ENCODE measurements at places on chromosomes 1 and 21.

GRCh38 chr1:9373619-9374018, 80.9 kb downstream of the SPSB1 start:
- DNase-seq, result no peak

DNA sequence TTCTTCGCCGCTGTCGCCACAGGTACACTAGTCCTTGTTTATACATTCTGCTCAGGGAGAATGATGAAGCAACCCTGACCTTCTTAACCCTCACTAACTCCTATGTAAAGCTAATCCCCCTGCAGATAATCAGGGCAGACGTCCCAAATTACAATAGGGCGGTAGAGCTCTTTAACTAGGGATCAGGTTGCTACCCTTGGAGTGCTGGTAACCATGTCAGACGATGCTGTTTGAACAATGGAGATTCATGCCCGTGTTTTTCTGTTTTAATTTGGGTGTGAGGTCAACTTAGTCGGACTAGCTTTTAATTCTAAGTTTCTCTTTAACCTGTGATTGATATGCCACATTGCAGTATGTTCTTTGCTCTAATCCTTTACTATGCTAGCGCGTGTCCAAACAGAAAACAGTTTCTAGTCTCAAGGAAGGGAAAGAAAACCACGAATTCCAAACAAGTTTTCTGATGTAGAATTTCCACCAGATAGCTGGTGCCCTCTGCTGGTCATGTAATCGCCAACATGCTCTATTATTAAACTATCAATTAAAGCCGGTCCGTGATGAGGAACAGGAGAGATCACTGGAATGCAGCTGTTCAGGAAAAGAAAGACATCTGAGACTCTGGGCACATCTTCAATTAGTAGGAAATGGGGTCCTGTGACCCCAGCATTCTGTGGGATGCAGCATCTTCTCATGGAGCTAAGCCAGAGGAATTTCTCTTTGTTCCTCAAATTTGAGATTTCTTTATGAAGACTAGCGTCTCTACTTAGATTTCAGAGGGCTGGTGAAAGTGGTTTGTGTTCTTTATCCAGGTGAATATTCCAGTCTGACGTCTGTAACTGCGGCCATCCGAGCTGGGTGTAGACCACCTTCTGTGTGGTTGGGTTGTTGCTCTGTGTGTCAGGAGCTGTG, 18.3 kb upstream of the VAMP3 start:
- peak; percentile 81 for DNase-seq

DNA sequence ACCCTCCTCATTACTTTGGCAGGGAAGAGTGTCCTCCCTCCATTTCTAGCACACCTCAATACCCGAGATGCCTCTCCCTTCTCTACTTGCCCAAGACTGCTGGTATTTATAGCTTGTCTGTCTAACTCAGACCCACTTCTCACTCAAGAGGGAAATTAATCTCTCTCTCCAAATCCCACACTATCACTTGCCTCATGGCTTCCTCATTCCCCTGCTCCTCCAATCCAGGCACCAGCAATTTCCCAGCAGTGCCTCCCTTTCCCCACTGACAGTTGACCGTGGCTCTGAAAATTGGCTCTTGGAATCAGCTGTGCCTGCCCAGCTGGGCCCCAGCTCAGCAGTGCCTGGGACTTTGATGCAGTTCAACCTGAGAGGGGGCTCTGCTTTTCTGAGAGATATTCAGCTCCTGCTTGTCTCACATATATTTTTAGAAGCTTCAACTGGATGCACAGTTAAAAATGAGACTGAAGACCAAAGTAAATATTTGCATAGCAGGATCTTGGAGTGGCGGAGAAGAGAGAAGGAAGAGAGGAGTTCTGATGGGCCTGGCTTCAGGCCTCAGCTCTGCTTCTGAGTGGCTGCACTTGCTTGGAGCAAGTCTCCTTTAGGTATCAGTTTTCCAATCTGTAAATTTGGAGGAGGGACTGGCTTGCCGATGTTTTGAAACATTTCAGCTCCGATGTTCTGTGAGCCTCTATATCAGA, 81.1 kb upstream of the SPATA6 start:
- DNase-seq, result no peak

- DNase-seq, result no peak
Measured at GRCh38 chr1:32263744-32264143, 12.7 kb downstream of the LCK start.

DNA sequence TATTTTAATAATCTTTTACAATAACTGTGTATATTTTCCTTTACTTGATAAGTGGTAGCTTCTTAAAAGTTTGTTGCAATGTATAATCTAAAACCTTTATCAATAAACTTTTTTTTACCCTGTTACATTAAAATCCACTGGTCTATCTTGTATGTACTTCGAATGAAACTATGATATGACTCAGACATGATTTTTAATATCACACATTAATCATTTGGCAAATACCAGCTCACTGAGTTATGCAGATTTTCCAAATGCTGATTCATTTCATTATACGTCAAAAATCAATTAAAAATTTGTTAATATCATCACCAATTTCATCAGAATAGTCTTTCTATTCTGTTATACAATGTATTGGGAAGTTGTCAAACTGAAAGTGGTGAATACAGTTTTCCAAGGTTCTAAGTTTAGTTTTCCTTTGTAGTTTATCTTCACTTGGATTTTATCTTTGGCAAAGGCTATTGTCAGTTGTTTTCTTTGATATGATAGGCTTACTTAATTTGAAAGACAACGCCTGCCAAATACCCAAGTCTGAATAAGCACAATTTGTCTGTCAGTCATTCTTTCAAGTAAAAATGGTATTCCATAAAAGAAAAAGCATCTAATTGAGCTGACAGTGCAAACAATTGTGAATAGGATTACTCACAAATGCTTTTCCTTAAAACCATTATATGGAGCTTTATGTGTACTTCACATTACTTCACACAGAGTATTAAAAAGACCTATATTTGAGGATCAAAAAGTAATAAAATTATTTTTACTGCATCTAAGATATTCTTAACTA, 127.0 kb downstream of the NME7 start:
- DNase-seq, result peak; percentile 53

GRCh38 chr1:188462837-188463236, 1634.1 kb downstream of the PLA2G4A start:
- DNase-seq, result no peak

DNA sequence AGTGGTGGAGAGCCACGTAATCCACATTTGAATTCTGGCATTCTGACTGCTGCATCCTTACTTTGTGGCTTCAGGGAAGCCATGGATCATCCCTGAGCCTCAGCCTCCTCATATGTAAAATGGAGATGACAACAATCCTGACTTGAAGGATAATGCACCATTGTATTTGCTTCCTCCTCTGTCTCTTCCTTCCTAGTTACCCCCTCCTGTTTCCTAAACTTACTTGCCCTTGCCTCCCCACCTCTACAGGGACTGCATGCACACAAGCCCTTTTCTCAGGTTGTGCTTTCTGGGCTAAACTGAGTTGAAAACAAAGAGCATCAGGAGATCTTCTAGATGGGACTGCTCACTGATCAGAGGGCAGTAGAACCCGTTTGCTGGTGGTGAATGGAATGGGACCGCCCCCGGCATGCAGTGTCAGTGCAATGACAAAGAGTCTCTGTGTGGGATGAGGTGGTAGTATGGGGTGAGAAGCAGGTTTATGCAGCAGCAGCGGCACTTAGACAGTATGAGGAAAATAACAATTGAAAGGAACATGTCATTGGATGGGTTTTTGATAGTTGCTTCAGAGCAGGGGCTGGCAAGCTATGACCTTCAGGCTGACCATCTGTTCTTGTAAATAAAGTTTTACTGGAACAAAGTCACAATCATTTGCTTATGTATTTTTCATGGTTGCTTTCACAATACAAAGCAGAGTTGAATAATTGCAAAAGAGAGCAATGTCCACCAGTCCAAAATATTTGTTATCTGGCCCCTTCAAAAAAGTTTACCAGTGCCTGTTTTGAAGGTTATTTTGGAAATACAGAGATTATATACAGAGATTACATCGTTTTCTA, 6.1 kb upstream of the ADAMTS1 start:
- no peak for DNase-seq

GRCh38 chr1:68103884-68104554, 53.6 kb upstream of the DIRAS3 start:
- peak; percentile 80 for DNase-seq

DNA sequence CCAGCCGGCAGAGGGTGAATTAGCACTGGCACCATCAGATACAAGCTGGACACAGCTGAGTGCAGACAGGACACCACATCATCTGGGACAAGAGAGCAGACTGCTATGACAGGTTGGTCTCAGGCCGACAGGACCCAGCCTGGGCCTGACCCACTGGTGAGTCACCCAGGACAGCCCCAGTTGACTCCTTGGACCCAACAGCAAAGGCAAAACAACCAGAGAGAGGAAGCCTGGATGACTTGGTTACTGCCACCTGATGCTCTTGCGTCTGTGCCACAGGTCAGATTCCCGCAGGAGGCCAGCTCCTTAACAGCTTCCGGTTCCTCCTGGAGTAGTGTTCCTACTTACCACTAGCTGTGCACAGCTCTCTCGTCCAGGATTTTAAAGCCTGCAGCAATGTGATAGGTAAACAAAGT, 18.5 kb downstream of the CCN1 start:
- no peak for DNase-seq

DNA sequence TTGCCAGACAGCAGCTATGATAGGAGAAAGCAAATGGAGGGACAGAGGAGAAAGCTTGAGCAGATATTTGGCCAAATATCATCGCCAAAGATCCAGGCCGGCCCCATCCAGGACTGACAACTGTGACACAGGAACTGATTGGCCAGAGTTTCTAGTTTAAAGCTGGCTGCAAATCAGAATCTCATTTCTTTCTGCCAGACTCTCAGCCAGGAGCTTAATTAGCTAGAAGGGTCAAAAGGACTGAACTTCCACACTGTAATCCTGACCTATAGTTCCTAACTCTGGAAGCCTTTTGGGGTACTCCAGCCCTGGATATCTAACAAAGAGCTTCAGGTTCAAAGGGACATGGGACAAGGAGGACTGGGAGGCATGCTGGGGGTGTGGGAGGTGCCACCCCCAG, 106.7 kb upstream of the GNG12 start:
- no peak for DNase-seq

- no peak for DNase-seq
Measured at GRCh38 chr21:46116189-46116775, 18.4 kb downstream of the COL6A2 start.

- DNase-seq, result no peak
Measured at GRCh38 chr1:90719330-90720144, 2.4 kb upstream of the BARHL2 start.

DNA sequence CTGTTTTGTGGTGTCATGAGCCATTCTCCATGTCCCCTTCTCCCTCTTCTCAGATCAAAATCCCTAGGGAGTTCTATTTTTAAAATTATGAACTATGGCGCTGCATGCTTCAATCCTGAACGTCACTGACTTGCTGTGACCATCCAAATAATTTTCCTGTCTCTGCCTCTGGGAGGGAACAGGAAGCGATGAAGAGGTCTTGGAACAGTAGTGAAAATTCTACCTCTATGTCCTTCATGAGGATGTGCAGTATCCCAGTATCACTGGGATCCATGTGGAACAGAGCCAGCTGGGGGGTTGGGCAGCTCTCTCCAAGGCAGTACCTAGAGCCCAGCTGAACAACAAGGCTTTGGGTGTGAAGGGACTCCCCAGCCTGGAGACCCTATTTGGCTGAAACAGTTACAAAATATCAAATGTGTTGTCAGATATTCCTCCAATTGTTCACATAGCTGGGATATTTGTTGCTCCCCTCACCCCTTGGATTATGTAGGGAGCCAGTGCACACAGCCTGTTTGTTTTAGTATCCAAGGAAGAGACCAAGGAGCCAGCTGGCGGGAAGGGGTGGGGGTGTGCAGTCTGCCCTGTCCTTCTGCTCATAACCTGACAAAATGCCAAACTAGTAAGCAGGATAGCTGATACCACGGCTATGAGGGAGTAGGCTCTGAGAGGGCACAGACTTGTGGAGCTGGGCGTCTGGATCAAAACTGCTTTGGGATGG, 7.6 kb downstream of the DCLRE1B start:
- peak; percentile 75 for DNase-seq

GRCh38 chr1:71031426-71031825, 16.2 kb downstream of the PTGER3 start:
- DNase-seq, result peak; percentile 57

- DNase-seq, result peak; percentile 46
Measured at GRCh38 chr1:156102633-156103511, 11.6 kb upstream of the LMNA start.

DNA sequence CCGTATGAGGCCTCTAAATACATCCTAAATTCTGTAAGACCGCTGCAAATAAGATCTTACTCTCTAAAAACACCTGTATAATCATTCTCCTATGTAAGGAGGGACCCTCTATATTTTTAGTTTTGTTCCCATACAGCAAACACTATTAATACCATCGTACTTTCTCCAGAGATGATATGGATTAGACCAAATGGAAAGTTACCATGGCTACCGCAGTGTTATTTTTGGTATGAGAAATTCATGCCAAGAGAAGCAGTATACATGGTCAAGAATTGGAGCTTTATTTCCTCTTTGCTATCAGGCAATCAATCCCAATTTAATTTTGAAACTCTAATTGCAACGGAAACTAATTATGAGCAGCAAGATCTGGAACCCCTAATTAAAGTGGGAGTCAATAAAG, 70.0 kb downstream of the BCAR3 start:
- no peak for DNase-seq

DNA sequence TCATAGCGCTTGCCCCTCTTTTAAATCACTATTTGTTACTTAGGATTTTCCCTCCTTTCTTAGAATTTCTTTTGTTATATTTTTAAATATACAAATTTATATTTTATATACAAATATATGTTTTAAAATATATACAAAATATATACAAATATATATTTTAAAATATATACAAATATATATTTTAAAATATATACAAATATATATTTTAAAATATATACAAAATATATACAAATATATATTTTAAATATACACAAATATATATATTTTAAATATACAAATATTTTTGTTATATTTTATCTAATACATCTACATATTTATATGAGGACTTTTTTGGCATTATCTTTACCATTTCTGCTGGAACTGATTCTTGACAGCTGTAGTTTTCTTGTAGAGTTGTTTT, 50.9 kb upstream of the QSOX1 start:
- no peak for DNase-seq

DNA sequence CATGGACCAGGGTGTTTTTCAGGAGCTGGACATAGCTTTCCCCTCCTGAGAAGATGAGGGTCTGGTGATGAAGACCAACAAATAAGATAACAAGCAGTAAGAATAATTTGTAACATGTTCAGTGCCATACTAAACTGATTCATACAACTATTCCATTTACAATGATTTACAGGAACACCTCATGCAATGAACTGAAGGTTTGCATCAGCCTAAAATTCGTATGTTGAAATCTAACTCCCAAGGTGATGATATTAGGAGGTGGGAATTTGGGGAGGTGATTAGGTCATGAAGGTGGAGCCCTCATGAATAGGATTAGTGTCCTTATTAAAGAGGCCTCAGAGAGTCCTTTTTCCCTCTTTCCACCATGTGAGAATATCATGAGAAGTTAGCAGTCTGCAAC, 15.9 kb upstream of the NIBAN1 start:
- DNase-seq, result peak; percentile 8

- no peak for DNase-seq
Measured at GRCh38 chr1:31148409-31148808, 82.9 kb upstream of the PUM1 start.

- no peak for DNase-seq
Measured at GRCh38 chr1:246072456-246072955, 434.6 kb downstream of the SMYD3 start.

Measured in fibroblast of the aortic adventitia (primary cell).